GM18507 (cell line): ENCODE measurements at places on chromosomes 7 and 10.

DNA sequence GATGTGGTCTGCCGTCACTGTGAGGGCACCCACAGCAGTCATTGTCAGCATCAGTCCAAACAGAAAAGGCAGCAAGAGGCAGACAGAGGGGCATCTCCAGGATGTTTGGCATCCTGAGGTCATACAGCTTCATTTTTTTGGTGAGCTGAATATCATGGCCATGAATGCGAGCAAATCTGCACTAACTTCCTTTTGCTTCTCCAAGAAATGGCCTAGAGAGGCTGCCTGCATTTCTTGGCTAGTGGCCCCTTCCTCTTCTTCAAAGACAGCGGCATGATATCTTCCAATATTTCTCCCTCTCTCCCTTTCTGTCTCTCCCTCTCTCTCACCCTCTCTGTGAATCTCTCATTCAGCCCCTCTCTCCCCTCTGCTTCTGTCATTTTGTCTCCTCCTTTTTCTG lies 24.8 kb downstream of the FKBP6 start:
- DNase-seq = no peak

DNA sequence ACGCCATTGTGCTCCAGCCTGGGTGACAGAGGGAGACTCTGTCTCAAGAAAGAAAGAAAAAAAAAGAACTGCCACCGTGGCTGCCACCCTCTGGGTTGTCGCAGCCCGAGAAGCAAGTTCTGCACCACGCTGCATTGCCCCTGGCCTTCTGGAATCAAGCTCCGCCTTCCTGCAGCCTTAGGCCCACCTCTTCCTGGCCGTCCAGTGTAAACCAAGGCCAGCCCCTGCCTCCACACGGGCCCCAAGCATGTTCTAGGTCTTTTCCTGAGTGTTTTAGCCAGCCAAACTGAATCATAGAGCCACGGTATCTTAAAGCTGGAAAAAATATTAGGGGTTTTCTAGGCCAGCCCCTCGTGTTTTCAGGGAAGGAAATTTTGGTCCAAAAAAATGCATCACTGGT lies 188.9 kb downstream of the CCDC3 start:
- DNase-seq = no peak

DNA sequence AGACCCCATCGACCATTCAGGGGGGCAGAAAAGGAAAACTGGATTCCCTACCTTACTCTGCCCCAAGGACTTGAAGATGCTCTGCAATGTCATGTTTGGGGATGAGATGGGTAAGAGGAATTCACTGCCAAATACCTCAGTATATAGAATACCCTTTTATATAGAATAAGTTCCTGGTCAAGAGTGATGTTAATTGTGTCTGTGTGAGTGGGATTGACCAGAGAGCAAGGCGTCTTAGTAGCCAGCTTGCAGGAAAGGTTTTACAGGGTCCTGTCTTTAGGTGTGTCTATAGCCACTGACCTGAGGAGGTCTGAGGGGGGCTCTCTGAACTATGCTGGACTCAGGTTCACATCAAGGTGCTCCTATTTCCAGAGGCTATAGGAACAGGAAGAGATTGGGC lies 1.4 kb downstream of the IFIT3 start:
- no peak for DNase-seq

DNA sequence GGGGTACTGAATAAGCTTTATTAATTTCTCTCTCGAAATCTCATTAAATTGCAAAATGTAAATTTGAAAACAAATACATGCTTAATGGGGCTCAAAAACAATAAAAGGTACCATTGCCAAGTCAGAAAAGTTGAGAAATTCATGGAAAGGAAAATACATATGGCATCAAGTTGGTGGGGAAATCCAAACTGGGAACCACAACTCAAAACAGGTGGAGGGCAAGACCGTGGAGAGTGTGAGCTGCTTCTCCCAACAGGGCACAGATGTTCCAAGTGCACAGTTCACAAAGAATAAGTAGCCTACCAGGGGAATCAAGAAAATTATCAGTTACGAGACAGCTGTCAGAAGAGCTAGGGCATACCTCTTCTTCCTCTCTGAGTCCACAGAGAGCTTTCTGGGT lies 26.6 kb downstream of the MKX start:
- no peak for DNase-seq

DNA sequence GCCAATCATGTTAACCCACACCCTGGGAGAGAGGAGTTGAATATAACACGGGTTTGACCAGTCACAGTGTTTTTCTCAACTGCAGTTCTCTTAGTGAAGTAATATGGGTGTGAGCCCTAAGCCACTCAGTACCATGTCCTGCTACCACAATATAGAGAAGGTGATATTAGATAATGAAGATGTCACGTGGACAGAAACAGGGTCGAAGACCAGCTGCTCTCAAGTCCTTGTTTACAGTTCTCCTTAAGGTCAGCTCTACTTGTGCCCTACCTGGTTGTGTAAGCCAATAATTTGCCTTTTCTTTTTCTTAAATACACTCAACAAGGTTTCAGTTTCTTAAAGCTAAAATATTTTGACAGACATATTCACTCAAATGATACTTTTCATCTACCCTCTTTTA lies 128.3 kb upstream of the POT1 start:
- no peak for DNase-seq

DNA sequence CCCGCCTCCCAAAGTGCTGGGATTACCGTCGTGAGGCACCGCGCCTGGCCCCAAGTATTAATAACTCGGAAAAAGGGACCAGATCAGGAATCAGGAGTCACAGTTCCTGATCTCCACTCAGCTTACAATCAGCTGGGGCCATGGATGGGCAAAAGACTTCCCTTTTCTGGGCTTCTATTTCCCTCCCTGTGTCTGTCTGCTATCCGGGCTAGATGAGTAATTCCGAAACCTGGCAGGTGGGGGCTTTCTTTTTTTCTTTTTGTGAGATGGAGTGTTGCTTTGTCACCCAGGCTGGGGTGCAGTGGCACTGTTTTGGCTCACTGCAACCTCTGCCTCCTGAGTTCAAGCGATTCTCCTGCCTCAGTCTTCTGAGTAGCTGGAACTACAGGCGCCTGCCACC lies 11.6 kb downstream of the RPS24 start:
- DNase-seq = no peak

DNA sequence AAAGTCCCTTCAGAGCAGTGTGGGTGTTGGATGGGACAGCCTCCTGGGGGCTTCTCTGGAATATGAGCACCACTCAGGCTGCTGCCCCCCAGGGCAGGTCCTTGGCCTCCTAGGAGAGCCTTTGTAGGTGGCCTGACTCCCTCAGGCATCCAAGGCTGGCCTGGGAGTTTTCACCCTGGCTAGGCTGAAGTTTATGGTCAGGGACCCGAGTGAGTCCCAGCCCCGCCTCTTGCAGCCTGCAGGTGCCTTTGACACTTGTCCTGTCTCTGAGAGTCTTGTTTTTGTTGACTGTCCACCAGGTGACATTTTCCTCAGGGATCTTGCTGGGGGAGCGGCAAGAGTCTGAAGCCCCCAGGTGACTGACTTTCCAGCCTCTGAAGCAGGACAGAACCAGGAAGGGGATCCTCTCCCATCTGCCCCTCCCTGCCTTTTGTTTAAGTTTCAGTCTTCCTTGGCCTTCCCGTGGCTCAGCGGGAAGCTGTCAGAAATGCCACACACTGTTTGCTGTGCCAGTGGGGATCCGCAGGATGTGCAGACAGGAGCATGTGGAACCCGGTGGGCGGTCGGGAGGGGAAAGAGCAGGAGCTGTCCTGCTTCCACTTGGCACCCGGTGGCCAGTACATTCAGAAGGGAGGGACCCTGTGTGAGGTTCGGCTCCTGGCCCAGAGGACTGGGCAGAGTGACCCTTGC lies 59.5 kb downstream of the LRRC18 start:
- DNase-seq = no peak
